ENCODE measurements at places on chromosomes 5 and 9.

GRCh38 chr5:50666261-50667022 is at the start of gene PARP8:
Gene PARP8 (plus strand): TSS chr5:50666637. CDS start chr5:50667096, 459 bp downstream.
- DNase-seq = peak; percentile 63
- H3K4me3 ChIP-seq = peak within 1 kb of the TSS; percentile 77
- no peaks in the 10 kb centered on the region for H3K27me3 ChIP-seq
- H3K36me3 ChIP-seq = no peaks in the 10 kb centered on the region
- no peaks in the 10 kb centered on the region for H3K4me1 ChIP-seq

DNA sequence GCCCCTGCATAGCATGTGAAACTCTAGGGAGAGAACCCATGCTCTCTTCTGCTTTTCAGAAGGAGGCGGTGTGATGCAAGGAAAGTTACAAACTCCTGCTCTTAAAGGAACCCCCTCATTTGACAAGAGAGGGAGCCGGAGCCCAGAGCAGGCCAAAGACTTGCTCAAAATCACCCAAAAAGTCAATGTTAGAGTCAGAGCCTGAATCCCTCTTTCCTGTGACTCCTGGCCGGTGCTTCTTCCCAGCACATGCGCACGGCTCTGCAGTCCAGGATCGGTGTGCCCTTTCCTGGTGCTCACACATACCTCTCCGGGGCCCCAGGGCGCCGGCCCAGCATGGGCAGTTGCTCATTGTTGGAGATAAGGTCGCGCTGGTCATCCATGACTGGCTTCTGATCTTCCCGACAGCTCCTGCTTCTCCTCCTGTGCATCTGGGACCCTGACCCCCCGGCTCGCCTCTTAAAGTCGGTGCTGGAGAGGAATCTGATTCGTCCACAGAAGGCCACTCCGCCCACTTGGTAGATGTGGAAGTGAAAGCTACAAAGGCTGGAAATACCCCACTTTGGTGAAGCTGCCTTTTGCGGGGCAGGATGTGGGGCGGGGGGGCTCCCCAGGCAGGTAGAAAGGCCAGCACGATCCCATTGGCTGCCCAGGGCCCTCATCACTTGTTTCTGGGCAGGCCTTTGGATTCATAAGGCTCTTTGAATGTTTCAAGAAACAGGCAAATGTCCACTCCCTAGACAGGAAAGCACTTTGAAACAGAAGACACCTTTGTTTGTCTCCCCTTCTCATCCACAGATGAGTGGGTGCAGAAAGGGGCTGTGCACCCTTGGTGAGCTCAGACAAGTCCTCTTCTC is at the start of gene CD74:
Gene CD74, minus strand, starts transcription at position 592 of the 857 bp plus-strand sequence. Its CDS starts 161 bp downstream, at position 431.
- peak within 1 kb of the TSS; percentile 33 for H3K4me3 ChIP-seq
- no peaks in the 10 kb centered on the region for H3K27me3 ChIP-seq
- peak within 1 kb of the TSS; percentile 37 for H3K27ac ChIP-seq
- peak; percentile 82 for DNase-seq
- H3K4me1 ChIP-seq = peaks cover 4% of the 10 kb centered on the region
- H3K36me3 ChIP-seq = no peaks in the 10 kb centered on the region

GRCh38 chr5:150999704-151000442 is 20.5 kb upstream of the GPX3 start:
- peaks cover 11% of the 10 kb centered on the region for H3K4me1 ChIP-seq
- DNase-seq = peak; percentile 73
- H3K27me3 ChIP-seq = no peaks in the 10 kb centered on the region
- H3K36me3 ChIP-seq = no peaks in the 10 kb centered on the region

GRCh38 chr9:116030517-116030916 is 123.1 kb upstream of the PAPPA start:
- H3K27me3 ChIP-seq = no peaks in the 10 kb centered on the region
- no peaks in the 10 kb centered on the region for H3K4me1 ChIP-seq

- no peaks in the 10 kb centered on the region for H3K36me3 ChIP-seq
- H3K4me3 ChIP-seq = no peak overlapping the region
- H3K27me3 ChIP-seq = no peaks in the 10 kb centered on the region
These were observed 68.2 kb downstream of the HMHB1 start for GRCh38 chr5:143880178-143880577.

DNA sequence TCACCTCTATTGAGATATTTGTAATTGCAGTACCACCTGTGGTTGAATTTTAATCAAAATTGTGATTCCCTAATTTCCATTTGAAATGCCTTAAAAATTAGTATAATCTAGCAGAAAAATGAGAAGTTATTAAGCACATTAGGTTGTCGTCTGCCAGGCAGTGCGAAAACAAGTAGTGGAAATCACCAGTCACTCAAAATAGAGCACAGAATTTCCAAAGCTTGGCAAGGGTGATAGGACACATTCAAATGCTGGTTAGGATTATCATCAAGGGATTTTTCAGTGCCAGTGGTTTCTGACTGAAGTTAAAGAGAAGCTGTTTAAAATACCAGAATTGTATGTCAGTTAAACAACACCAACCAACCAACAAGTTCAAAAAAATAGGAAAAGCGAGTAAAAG is 97.8 kb downstream of the PLK2 start:
- H3K4me1 ChIP-seq = no peaks in the 10 kb centered on the region
- H3K27me3 ChIP-seq = no peaks in the 10 kb centered on the region
- H3K27ac ChIP-seq = no peak overlapping the region
- no peak overlapping the region for H3K4me3 ChIP-seq

DNA sequence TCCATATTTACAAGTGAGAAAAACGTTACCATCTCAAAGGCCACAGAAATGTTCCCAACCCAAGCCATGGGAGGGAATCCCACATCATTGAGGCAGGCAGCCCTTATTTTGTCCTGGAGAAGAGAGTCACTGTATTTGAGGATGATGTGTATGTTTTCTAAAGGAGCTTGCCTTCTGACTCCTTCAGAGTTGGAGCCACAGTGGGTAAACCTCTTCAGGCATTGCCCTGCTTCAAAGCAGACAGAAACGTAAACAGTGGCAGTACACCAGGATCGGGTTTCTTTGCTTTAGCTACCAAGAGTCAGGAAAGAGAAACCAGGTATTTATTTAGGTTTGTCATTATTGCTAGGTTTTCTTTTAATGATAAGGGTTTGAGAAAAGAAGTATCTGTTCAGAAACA is 45.7 kb downstream of the MUSK start:
- no peaks in the 10 kb centered on the region for H3K4me1 ChIP-seq
- no peak for DNase-seq
- H3K4me3 ChIP-seq = no peak overlapping the region

DNA sequence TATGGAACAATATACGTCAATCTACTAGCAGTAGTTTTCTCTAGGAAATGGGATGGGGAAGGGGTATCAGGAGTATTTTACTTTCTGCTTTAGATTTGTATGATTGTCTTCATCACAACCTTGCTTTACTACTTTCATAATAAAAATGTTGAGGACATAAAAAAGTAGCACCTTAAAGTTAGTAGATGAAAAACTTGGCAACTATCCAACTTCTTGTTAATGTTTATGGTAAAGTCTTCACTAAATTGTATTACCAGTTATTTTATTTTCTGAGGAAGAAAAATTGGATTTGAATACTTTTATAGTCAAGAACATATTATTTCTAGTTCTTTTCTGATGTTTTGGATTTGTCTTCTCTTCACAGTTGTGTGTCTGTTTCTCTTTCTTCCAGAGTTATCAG is 372.1 kb downstream of the ARRDC3 start:
- no peaks in the 10 kb centered on the region for H3K4me1 ChIP-seq
- no peak overlapping the region for H3K27ac ChIP-seq
- no peak for DNase-seq
- no peaks in the 10 kb centered on the region for H3K27me3 ChIP-seq

GRCh38 chr9:71479621-71480020 is 288.7 kb downstream of the CEMIP2 start:
- DNase-seq = no peak
- no peak overlapping the region for H3K27ac ChIP-seq
- H3K4me3 ChIP-seq = no peak overlapping the region
- no peaks in the 10 kb centered on the region for H3K4me1 ChIP-seq

GRCh38 chr9:26012797-26013196 is 334.6 kb upstream of the TUSC1 start:
- no peak overlapping the region for H3K4me3 ChIP-seq
- H3K4me1 ChIP-seq = no peaks in the 10 kb centered on the region
- H3K27ac ChIP-seq = no peak overlapping the region
- no peaks in the 10 kb centered on the region for H3K36me3 ChIP-seq
- no peaks in the 10 kb centered on the region for H3K27me3 ChIP-seq

DNA sequence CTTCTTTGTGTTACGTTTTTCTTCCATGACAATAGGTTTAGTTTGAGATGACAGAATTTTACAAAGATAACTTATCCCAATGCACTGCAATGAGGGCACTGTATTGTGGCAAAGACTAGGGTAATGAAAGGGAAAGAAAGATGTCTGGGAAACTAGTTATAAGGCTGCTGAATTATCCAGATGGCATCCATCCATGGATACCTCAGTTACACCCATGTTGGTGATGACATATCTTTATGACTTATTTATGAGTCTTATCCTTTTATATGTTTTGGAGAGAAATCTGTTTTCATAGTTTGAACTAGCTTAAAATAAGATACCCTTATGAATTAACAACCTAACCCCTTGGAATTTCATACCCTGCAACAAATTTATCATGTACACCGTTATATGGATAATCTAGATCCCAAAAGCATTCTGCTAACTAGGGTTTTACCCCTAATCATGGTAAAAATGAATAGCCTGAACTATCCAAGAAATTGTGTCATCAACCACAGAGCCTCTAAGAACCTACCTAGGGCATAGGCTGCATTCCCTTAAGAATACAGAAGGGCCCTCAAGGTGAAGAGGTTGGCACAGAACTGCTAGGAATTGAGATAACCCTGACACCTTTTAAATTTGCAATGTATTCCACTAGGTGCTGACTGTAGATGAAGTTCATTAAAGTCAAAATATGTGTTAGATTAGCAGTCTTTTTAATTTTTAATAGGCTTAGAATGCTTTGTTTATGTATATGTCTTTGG is 49.5 kb upstream of the RORB start:
- no peaks in the 10 kb centered on the region for H3K36me3 ChIP-seq
- no peak overlapping the region for H3K4me3 ChIP-seq
- H3K4me1 ChIP-seq = no peaks in the 10 kb centered on the region
- no peak overlapping the region for H3K27ac ChIP-seq
- peaks cover 2% of the 10 kb centered on the region for H3K27me3 ChIP-seq
- no peak for DNase-seq

- DNase-seq = peak; percentile 60
- H3K36me3 ChIP-seq = no peaks in the 10 kb centered on the region
- peak overlapping the region; percentile 45 for H3K4me3 ChIP-seq
- no peaks in the 10 kb centered on the region for H3K27me3 ChIP-seq
- H3K4me1 ChIP-seq = peaks cover 20% of the 10 kb centered on the region
- H3K27ac ChIP-seq = peak overlapping the region; percentile 98
These were observed 724 bp downstream of the PRRC2B start for GRCh38 chr9:131394464-131395156.

GRCh38 chr5:31680528-31680927 is 41.6 kb downstream of the PDZD2 start:
- no peaks in the 10 kb centered on the region for H3K27me3 ChIP-seq
- peak; percentile 66 for DNase-seq
- no peak overlapping the region for H3K27ac ChIP-seq
- H3K4me3 ChIP-seq = no peak overlapping the region
- H3K4me1 ChIP-seq = peaks cover 6% of the 10 kb centered on the region

DNA sequence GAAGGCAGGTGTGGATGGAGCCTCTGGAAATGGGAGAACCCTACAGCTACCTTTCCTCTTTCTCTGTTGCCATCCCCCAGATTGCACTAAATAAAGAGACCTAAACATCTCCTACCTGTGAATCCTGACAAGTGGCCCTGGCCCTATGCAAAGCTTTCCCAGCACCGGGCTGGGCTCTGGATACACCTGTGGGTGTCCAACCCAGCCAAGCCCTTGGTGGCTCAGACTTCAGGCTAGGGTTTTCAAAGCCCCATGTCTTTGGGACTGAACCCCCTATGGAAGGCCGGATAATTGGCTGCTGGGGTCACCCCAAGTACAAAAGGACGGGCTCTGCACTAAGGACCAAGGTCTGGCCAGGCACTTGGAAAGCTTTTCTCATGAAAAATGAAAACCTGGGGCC is 44.1 kb upstream of the IPPK start:
- H3K4me3 ChIP-seq = no peak overlapping the region
- no peaks in the 10 kb centered on the region for H3K36me3 ChIP-seq
- DNase-seq = no peak
- no peak overlapping the region for H3K27ac ChIP-seq
- no peaks in the 10 kb centered on the region for H3K27me3 ChIP-seq

DNA sequence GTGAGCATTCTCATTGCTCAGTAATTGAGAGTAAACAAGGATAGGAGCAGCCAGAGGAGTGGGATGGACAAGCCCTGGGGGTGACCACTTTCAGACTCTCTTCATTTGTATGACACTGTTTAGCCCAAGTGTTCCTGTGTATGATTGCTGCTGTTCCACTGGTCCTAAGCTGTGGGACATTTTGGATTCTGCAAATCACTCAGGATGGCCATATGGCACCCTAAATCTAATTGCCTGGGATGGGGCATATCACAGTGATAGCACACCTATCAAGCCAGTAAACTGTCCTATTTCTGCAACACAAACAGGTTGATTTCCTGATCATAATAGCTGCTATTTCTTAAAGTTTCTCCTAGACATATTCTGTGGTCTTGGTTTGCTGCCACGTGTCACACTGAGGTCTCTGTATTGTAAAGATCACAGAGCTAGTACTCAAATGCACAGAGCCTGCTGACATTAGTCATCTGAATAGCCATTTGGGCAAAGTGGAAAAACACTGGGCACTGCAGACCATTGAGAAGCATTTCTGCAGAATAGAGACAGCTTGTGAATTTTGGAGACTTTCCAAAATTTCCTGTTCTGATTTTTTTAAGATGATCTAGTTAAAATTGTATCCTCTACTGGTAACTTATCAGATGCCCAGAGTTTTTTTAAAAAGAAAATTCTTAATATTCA is 320.2 kb downstream of the RFX3 start:
- no peak overlapping the region for H3K4me3 ChIP-seq
- no peaks in the 10 kb centered on the region for H3K27me3 ChIP-seq
- no peak for DNase-seq
- no peaks in the 10 kb centered on the region for H3K4me1 ChIP-seq
- no peaks in the 10 kb centered on the region for H3K36me3 ChIP-seq

DNA sequence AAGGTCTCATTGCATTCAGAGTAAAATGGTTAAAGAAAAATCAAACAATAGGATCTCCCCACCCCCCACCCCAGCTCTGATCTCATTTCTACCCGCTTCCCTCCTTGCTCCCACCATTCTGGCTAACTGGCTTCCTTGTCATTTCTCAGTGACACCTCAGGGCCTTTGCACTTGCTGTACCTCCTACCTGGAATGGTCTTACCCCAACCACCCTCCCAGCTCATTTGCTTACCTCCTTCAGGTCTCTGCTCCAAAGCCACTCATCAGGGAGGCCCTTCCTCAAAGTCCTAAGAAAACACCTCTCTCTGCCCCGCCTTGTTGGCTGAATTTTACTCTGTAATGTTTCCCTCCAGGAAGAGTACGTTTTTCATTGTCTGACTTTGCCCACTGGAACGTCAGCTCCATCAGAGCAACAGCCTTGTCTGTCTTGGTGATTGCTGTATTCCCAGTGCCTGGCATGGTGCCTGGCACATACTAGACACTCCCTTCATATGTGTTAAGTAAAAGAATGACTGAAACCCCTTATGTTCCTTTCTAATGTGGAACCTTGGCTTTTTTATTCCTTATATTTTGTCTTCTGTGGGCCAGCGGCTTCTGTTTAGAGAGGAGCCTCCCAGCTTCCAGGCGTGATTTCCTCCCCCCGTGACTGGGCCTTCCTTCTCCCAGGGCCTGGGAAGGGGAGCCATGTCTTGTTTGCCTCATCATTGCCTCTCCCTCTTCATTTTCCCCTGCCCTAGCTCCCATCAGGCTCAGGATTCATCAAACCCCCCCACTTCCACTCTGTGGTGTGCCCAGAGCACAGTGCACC is 26.9 kb downstream of the NEURL1B start:
- DNase-seq = peak; percentile 34
- H3K4me3 ChIP-seq = no peak overlapping the region
- H3K27me3 ChIP-seq = no peaks in the 10 kb centered on the region
- peaks cover 12% of the 10 kb centered on the region for H3K4me1 ChIP-seq
